ENCODE measurements at places on chromosomes 7 and 10. TPM values are rescaled to one million over a fixed set of nuclear protein-coding genes. Genes with fewer than 3 reads are reported as not detected.

The DDX50 gene
- total RNA-seq = 41.4 TPM

The INA gene
- total RNA-seq = not detected

The WNT2 gene
- total RNA-seq = not detected

The SUN1 gene
- 92.5 TPM for total RNA-seq

The C7orf57 gene
- total RNA-seq = not detected

The CLRN3 gene
- not detected for total RNA-seq

The ITGA8 gene
- total RNA-seq = not detected

The UCN3 gene
- not detected for total RNA-seq

The UPK3BL2 gene
- 22.5 TPM for total RNA-seq

The NRG3 gene
- total RNA-seq = not detected

The LRRD1 gene
- not detected for total RNA-seq

The CADPS2 gene
- total RNA-seq = 7.5 TPM

The LRRC27 gene
- 2.5 TPM for total RNA-seq

The PIP gene
- not detected for total RNA-seq

The OR2A5 gene
- total RNA-seq = not detected

The TAS2R3 gene
- not detected for total RNA-seq

The GHRHR gene
- total RNA-seq = not detected

The FXYD4 gene
- not detected for total RNA-seq

The TFR2 gene
- total RNA-seq = not detected

The ST8SIA6 gene
- not detected for total RNA-seq

All from PC-3 (cell line).